Stimulated activated CD8-positive, alpha-beta memory T cell treated with anti-CD3 and anti-CD28 coated beads, Interleukin-4, amount 100 ng/mL, for 1 hour (primary cell): ENCODE measurements at places on chromosomes 1 and 21.

DNA sequence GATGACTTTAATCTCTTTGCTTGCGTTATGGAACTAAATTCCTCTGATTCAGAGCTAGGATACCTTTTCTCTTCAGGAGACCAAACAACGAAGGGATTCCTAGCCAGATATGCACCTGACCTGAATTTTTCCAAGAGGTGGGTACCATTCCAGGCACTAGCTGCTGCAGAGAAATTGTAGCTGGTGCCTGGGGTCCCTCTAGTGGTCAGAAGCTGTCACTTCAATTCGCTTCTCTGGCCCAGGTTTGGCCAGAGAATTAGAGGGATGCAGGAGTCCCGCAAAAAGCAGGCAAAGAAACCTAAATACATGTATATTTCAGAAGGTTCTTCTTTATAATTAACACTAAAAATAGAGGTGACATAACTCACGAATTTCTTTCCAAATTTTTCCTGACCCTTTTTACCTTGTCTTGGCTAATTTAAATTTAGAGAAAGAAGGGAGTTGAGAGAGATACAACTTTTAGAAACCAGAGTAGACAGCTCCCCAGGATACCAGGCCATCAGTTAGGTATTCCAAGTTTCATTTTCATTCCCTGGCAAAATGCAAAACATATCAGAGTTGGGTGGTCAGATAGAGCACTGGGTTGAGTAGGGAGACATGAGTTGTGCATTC is 9.6 kb downstream of the ACKR1 start:
- DNase-seq, result no peak

DNA sequence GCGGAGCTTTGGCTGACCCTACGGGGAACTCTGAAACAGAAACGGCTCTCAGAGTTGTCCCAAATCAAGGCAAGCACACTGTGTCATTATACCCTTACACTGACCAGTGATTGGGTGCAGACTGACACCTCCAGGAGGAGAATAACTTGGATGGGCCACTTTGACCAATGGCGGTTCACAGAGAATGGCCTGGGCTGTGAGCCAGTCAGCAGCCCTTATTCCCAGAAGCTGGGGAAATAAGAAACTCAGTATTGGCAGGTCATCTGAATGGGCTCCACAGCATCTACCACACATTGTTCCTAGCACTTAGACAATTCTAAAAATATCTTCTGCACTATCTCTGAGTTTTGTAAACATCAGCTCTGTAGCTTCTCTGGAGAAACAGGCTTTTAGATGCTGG is 265.2 kb downstream of the ADGRL2 start:
- DNase-seq, result no peak

DNA sequence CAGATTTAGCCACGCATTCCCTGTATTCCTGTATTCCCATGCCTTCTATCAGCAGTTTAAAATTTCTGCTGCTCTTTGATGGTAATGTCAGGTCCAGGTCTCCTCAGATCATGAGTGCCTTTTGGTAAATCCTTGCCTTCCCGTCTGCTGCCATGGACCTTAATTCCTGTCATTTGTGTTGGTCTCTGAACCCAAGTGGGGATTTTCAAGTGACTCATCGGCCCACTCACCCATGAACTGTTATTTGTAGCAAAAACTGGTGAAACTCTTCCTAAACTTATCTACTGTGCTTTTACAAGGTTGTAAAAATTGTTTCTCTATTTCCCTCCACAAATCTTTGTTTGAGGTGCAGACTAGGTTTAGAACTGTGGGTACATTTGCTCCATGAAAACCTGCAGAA is 47.4 kb downstream of the ACTN2 start:
- no peak for DNase-seq

DNA sequence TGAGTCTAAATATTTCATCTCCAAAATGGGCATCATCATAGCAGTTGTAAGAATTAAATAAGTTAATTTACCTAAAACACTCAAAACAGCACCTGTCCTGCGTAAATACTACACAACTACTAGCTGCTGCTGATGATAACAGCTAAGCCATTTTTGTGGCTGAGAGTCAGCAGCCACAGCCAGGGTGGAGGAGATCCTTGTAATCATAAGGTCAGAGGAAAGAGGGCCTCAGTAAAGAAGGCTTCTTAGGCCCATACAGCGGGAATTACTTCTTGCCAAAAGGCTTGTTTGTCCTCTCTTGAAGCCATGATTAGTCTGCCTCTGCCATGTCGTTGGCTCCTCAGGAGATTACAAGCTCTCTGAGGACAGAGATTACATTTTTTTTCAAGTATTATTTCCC is 245.0 kb downstream of the FGGY start:
- DNase-seq, result no peak

DNA sequence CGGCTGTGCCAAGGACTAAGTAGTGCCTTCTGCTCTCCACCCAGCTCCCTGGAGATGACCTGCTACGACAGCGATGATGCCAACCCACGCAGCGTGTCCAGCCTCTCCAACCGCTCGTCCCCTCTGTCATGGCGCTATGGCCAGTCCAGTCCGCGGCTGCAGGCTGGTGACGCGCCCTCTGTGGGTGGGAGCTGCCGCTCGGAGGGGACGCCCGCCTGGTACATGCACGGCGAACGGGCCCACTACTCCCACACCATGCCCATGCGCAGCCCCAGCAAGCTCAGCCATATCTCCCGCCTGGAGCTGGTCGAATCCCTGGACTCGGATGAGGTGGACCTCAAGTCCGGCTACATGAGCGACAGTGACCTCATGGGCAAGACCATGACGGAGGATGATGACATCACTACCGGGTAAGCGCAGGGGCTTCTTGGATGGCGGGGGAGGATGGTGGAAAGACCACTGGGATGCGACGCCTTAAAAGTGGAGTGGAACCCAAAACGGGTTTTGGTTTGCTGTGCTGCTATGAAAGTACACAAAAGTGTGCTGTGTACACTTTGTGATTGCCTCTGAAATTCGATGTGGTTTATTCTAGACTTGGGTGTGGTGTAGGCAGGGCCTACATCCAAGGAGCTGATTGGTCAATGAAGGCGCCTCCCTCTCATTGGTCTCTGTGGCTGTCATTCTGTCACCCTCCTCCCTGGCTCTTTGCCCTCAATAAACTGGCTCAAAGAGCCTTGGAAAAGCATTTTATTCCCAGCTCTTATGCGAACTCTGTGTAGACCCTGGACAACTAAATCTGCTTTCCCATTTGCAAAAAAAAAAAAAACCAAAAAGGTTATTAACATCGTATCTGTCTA is 110.4 kb upstream of the IPO9 start:
- DNase-seq, result no peak

- DNase-seq, result no peak
These were observed at the start of gene PLPPR5 for GRCh38 chr1:99004861-99005442. PLPPR5 (minus strand) TSS chr1:99004861; CDS start chr1:99004671, 190 bp downstream.
